Stimulated activated effector memory CD8-positive, alpha-beta T cell treated with anti-CD3 and anti-CD28 coated beads, Interleukin-12 subunit alpha, Interleukin-12 subunit beta, amount 100 ng/mL, for 72 hours (primary cell): ENCODE measurements at places on chromosomes 16 and 17.
A peak's percentile ranks its signal among the peaks of the same experiment; 100 is the strongest.

- peak; percentile 20 for DNase-seq
Observed at GRCh38 chr17:41486809-41487530, 2.7 kb downstream of the KRT36 start.

- no peak for DNase-seq
Observed at GRCh38 chr16:89042711-89043551, 50.7 kb upstream of the ACSF3 start.

DNA sequence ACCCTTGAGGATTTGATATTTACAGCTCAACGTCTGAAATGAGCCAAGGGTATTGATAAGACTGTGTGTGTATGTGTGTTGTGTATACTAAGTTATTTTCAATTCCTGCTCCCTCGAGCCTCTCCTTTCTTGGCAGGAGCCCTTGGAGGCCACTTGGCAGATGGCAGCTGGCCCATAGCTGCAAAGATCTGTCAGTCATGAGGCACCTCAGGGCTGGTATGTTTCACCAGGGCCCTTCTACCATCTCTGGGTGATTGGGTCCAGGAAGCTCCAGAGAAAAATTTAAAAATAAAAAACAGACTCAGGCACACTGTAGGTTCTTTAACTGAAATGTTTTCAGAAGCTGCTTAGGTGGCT, 355.7 kb downstream of the HAPSTR1 start:
- no peak for DNase-seq

GRCh38 chr17:19659366-19660177, 11.0 kb downstream of the ALDH3A2 start:
- DNase-seq = no peak

GRCh38 chr17:51706093-51706492, 445.7 kb downstream of the UTP18 start:
- no peak for DNase-seq

- DNase-seq = peak; percentile 36
Observed at GRCh38 chr17:43576563-43577229, 30.6 kb upstream of the ETV4 start.

- no peak for DNase-seq
Observed at GRCh38 chr16:81457326-81458133, 12.9 kb downstream of the CMIP start.

- DNase-seq = no peak
Observed at GRCh38 chr17:46117850-46118696, 75.2 kb downstream of the KANSL1 start.

DNA sequence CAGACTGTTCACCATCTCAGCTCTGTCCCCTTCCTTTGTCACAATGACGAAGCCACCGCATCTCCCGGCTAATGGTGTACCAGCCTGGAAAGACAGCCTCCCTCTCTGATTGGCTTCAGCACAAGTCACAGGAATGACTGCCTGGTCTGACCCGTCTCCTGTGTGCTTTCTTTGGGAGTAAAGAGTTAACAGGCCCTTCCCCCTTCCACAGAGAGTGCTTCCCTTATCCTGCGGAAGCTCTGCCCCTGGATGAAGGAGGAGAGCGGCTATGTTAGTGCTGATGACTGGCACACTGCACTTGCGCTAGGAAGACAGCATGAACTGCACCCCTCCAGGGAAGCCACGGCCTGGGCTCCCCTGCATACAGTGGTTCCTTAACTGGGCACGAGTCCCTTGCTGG, 11.3 kb downstream of the USB1 start:
- DNase-seq = no peak

DNA sequence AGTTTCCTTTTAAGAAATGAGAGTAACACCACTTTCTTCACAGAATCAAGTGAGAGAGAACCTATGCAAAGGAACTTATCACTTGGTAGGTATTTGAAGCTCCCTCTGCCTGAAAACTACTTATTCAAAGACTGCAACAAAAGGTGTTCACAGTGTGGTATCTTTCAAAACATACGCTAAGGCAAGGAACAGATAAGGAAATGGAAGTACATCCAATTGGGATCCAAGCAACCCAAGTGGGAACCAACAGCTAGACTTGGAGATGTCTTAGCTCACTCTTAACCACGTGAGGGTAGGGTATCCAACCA, 431 bp upstream of the PPM1E start:
- DNase-seq = no peak

GRCh38 chr17:28371245-28372202, at the start of gene SARM1:
Gene SARM1 (plus strand): TSS chr17:28371694. CDS start chr17:28372033, 339 bp downstream.
- DNase-seq = peak; percentile 97

GRCh38 chr17:78242024-78242742, 10.8 kb downstream of the TMEM235 start:
- no peak for DNase-seq

DNA sequence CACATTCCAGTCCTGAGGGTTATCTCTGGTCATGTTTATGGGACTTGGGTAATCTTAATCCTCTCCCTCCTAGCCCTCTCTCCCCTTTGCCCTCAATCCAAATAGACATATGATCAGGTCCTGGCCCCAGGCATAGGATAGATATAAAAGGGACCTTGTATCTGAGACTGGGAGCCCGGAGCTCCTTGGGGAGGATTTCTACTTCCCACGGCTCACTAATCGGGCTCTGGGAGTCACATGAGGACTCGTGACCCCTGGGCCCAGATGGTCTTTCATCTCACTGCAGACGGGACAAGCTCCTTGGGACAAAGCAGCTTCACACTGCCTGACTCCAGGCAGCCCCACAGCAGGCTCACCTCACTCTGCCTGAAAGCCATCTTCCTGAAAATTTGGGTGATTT, 57.8 kb upstream of the LYRM9 start:
- no peak for DNase-seq

DNA sequence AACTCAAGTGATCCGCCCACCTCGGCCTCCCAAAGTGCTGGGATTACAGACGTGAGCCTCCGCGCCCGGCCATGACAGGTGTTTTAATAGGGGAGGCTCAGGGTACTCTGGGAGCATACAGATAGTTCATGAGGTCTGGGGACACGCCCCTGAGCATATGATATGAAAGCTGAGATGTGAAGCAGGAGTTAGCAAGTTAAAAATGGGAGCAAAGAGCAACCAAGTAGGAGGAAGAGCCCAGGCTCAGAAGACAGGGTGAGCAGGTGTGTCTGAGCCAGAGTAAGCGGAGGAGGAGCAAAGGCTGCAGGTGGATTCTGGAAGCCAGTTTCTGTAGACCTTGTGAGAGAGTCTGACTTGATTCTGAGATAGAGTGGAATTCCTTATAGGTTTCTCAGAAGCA, 103.6 kb downstream of the DNAH9 start:
- DNase-seq = no peak

DNA sequence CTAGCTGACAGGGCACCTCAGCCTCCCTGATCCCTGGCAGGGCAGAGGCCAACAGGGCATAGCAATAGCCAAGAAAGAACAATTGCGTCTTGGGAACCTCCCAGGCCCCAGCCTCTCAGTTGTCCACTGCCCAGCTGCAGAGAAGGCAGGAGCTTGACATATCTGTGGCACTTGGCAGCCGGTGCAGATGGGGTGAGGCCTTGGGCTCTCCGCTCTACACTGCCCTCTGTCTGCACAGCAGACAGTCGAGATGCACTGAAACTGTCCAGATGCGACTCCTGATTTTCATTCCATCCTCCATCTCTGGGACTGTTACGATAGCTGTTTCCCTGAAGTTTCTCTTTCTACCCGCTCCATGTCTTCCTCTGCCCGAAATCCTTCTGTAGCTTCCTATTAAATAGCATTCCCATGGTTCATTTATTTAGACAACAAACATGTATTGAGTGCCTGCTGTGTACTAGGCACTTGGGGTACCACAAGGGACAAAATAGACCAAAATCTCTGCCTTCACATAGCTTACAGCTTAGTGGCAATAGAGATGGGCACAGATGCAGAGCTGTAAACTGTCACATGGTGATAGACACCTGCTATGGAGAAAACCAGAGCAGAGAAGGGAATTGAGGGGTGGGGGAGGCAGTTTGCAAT, 3.3 kb downstream of the POLR3E start:
- DNase-seq = no peak

GRCh38 chr17:15171167-15172047, 93.7 kb downstream of the PMP22 start:
- DNase-seq = no peak

DNA sequence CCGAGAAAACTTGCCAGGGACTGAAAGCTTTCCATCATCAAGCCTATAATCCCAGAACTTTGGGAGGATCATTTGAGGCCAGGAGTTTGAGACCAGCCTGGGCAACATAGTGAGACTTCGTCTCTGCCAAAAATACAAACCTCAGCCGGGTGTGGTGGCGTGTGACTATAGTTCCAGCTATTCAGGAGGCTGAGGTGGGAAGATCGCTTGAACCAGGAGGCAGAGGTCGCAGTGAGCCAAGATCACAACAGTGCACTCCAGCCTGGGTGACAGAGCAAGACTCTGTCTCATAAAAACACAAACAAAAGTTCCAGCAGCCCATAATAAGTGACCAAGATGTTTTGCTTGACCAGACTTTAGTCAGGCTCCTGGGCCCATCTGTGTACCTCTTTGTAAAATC, 1.9 kb downstream of the MEAK7 start:
- DNase-seq = no peak

- no peak for DNase-seq
Observed at GRCh38 chr16:10743227-10743609, 424 bp upstream of the NUBP1 start.

- peak; percentile 73 for DNase-seq
Observed at GRCh38 chr16:67150833-67151396, at the start of gene B3GNT9. Gene B3GNT9 (minus strand): TSS chr16:67150998. CDS start chr16:67150485, 513 bp downstream.

GRCh38 chr16:14378131-14378551, 251.9 kb downstream of the PARN start:
- DNase-seq = no peak

GRCh38 chr17:56523042-56523441, 70.5 kb upstream of the NOG start:
- no peak for DNase-seq

- no peak for DNase-seq
Observed at GRCh38 chr16:86442703-86443102, 67.6 kb upstream of the FOXF1 start.

GRCh38 chr16:80041410-80041809, 440.9 kb upstream of the MAF start:
- no peak for DNase-seq

GRCh38 chr16:61544165-61544564, 492.1 kb downstream of the CDH8 start:
- no peak for DNase-seq

DNA sequence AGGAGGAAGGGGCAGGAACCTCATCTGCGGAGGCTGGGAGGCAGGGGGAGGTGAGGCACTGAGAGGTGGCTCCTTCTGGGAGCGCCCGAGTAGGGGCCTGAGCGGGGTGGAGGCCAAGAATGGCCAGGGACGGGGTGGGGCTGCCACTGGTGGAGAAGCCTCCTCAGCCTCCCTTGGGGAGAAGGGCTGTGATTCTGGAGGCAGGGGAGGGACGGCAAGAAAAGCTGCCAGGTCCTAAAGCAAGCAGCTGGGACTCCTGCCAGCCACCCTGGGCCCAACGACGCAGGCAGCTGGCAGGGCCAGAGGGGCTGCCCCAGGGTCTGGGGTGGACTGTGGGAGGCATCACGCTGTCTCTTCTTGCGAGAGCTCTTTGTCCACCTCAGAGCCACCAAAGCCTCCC, 12.7 kb upstream of the MLKL start:
- DNase-seq = no peak

- DNase-seq = no peak
Observed at GRCh38 chr17:1972487-1973160, 52.5 kb downstream of the RTN4RL1 start.

GRCh38 chr16:85422196-85422631, 190.9 kb upstream of the GSE1 start:
- DNase-seq = no peak

GRCh38 chr17:41801374-41802271, 10.1 kb downstream of the P3H4 start:
- DNase-seq = peak; percentile 69

DNA sequence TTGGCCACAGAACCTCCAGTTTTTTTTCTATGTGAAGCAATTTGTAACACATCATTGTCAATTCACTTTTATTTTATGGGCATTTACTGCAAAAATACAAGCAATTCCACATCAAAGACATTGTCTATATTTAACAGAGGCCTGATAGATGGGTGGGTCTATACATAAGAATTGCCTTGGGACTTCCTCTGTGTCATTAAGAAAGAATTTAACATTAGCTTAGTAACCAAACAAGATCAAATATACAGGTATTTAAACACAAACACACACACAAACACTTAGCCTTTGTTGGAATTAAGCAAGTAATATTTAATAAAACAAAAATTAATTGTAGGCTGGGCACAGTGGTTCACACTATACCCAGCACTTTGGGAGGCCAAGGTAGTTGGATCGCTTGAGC, 4.3 kb upstream of the PITPNC1 start:
- DNase-seq = no peak

DNA sequence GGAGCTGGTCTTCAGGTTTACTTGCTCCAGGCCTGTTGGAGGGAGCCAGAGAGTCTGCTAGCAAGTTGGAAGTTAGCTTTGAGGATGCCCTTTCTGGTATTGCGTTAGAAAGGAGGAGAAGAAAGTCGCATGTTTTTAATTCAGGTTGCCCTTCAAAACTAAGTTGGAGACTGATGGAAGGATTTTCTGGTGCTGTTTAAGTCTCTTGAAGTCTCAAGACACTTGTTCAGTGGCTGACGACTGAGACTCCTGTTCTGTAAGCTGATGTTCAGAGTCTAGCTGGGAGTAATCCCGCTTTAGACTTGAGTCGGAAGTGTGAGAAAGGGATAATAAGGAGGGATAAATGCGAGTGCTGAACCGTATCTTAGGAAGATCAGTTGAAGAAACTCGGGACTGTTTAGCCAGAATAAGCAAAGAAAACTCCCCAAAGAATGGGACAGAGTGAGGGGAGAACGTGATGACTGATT, 740 bp downstream of the AATF start:
- DNase-seq = no peak

GRCh38 chr17:73841431-73842060, 197.3 kb upstream of the SDK2 start:
- no peak for DNase-seq

DNA sequence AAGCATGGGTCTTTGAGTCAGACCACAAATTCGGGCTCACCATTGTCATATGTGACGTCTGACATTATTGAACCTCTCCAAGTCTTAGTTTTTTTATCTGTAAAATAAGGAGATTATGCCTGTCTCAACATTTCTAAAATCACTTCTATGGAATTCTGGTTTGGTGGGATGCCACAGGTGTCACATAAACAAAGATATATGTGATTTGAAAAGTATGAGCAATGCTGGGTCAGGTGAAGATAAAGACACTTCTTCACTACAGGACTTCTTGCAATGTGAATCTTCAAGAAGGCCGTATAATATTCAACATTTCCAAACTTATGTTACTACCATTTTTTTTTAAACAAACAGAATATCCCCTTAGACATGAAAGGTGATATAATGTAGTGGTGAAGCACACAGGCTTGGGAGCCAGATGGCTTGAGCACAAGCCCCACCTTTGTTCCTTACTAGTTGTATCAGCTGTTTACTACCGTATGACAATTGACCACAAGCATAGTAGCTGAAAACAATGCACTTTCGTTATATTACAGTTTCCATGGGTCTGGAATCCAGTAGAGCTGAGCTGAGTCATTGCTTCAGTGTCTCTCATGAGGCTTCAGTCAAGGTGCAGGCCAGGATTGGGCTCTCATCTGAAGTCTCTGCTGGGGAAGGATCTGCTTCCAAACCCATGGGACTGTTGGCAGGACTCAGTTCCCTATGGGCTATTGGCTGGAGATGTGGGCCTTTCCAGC, 87.7 kb downstream of the UTP18 start:
- DNase-seq = no peak
